ENCODE measurements at places on chromosomes 3 and 15. TPM values are rescaled to one million over a fixed set of nuclear protein-coding genes. Genes with fewer than 3 reads are reported as not detected.
A peak's percentile ranks its signal among the peaks of the same experiment; 100 is the strongest.

SLC9C1 gene
- not detected for total RNA-seq

- no peak overlapping the region for H3K4me3 ChIP-seq
- H3K36me3 ChIP-seq = no peaks in the 10 kb centered on the region
- peak overlapping the region; percentile 67 for H3K27ac ChIP-seq
Measured at GRCh38 chr3:124831628-124832199, 55.5 kb downstream of the ITGB5 start.

DNA sequence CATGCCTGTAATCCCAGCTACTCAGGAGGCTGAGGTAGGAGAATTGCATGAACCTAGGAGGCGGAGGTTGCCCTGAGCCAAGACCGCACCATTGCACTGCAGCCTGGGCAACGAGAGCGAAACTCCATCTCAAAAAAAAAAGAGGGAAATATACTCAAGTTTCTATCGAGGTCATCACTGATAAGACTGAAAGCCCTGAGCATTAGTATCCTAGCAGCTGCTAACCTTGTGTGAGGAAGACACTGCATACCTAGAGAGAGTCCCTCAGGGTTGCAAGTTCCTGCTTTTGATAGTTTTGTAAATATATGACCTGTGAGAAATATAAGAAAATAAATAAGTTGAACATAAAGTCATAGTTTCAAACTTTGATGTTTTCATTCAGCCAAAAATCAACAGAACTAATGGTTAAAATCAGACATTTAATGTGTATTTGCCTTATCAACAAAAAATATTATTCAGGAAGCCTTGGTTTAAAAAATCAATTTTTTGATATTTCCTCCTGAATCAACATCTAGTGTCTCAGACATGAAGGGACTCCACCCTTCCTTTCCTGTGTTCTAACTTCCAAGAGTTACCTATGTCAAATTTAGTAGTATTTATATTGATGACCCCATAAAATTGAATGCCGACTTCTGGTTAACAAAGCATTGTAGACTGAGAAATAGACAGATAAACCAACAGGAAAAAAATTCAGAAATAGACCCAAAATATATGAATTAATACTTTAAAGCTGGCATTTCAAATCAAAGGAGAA lies 19.8 kb upstream of the USP3 start:
- no peak overlapping the region for H3K4me3 ChIP-seq
- no peaks in the 10 kb centered on the region for H3K36me3 ChIP-seq
- H3K27ac ChIP-seq = no peak overlapping the region
- H3K4me1 ChIP-seq = peaks cover 20% of the 10 kb centered on the region

DNA sequence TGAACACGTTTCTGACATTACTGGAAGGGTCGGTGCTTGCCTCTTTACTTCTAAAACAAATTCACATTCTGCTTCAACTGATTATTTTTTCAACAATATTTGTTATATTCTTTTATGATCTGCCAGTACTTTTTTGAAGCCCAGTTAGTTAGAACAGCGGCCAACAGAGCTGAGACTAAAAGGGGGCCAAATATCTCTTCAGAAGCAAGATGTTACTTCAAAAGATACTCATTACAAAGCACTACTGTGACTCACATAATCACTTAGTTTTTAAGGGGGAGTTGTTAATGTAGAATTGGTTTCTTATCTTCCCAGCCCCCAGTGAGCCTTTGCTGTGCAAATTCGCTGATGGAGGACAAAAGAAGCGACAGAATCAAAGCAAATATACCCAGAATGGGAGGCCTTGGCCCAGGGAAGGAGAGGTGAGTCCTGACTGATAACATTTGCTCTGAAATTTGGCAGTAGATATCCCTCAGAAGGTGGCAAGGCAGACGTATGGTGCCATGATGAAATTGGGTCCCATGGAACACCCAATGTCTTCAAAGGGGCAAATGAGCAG lies 587.8 kb downstream of the RBMS3 start:
- no peak overlapping the region for H3K4me3 ChIP-seq
- H3K27me3 ChIP-seq = no peaks in the 10 kb centered on the region
- no peaks in the 10 kb centered on the region for H3K4me1 ChIP-seq
- no peak overlapping the region for H3K27ac ChIP-seq

- no peak for DNase-seq
- no peaks in the 10 kb centered on the region for H3K4me1 ChIP-seq
- no peak overlapping the region for H3K4me3 ChIP-seq
- no peaks in the 10 kb centered on the region for H3K36me3 ChIP-seq
- H3K27me3 ChIP-seq = peaks cover 15% of the 10 kb centered on the region
Measured at GRCh38 chr15:23866832-23867231, 179.7 kb upstream of the NDN start.

GRCh38 chr3:121748680-121749275 lies 763 bp downstream of the GOLGB1 start:
- H3K27ac ChIP-seq = peak overlapping the region; percentile 96
- peak; percentile 66 for DNase-seq
- no peaks in the 10 kb centered on the region for H3K27me3 ChIP-seq
- H3K4me1 ChIP-seq = peaks cover 10% of the 10 kb centered on the region

OR5AC2 gene
- total RNA-seq = not detected

DNA sequence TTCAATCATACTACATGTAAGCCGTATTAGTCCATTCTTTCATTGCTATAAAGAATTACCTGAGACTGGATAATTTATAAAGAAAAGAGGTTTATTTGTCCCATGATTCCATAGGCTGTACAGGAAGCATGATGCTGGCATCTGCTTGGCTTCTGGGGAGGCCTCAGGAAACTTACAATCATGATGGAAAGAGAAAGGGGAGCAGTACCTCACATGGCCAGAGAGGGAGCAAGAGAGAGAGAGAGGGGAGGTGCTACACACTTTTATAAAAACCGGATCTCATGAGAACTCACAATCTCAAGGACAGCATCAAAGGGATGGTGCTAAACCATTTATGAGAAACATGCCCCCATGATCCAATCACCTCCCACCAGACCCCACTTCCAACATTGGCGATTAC lies 14.3 kb upstream of the CLASP2 start:
- no peak overlapping the region for H3K27ac ChIP-seq
- H3K27me3 ChIP-seq = no peaks in the 10 kb centered on the region
- H3K36me3 ChIP-seq = no peaks in the 10 kb centered on the region

ALPK3 gene
- total RNA-seq = 39.3 TPM

DNA sequence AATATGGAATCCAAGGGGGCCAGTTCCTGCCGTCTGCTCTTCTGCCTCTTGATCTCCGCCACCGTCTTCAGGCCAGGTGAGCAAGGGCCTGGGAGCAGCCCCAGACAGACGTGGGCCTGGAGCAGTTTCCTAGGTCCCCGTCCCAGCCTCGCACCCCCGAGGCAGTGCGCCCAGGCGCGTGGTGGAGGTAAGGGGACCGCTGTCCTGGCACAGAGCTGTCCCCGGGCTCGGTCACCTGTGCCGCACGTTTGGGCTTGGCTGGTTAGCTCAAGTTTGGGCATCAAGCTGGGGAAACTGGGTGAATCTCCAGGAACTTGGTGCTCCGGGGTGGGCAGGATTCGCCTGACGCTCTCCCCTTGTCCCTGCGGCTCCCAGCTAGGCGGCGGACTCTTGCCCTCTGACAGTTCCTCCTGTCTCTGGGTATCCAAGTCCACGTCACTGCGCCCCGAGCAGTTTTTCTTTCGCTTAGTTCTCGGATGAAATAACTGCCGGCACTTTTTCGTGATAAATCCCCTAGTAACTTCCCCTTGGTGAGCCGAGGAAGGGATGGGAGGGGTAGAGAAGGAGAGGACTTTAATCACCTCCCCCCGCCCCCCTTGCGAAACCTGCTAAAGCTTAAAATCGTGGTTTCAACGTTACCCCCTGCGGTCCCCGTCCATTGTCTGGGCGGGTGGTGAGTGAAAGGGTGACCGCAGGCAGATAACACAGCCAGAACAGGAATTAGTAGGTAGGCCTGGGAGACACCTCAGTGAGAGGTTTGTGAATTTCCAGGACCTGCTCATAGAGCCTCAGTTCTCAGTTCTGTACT lies 901 bp downstream of the ALCAM start:
- H3K36me3 ChIP-seq = no peaks in the 10 kb centered on the region
- peak overlapping the region; percentile 83 for H3K4me3 ChIP-seq
- peak; percentile 75 for DNase-seq
- H3K4me1 ChIP-seq = peaks cover 9% of the 10 kb centered on the region
- no peaks in the 10 kb centered on the region for H3K27me3 ChIP-seq

DNA sequence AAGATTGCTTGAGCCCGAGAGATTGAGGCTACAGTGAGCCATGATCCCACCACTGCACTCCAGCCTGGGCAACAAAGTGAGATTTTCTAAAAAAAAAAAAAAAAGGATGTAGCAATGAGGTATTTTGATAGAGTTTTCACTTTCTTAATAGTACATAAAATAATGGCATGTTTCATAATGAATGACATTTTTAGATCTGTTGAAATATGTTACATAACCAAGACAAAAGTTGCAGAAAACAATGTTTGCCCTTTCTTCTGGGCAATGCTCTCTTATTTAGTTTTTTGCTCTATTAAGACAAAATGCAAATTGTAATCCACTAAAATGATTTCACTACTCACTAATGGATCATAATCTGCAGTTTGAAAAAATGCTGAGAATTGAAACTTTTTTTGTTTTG lies 4.4 kb upstream of the MAPK6 start:
- no peak overlapping the region for H3K27ac ChIP-seq
- peaks cover 6% of the 10 kb centered on the region for H3K4me1 ChIP-seq
- no peaks in the 10 kb centered on the region for H3K27me3 ChIP-seq
- DNase-seq = no peak
- H3K36me3 ChIP-seq = no peaks in the 10 kb centered on the region

SLC51B gene
- 0.55 TPM for total RNA-seq

SLC24A5 gene
- not detected for total RNA-seq

- no peaks in the 10 kb centered on the region for H3K4me1 ChIP-seq
- no peak overlapping the region for H3K27ac ChIP-seq
- no peaks in the 10 kb centered on the region for H3K36me3 ChIP-seq
- peak; percentile 33 for DNase-seq
Measured at GRCh38 chr3:53938645-53939044, 47.0 kb upstream of the SELENOK start.

PLA2G4E gene
- total RNA-seq = not detected

- no peaks in the 10 kb centered on the region for H3K36me3 ChIP-seq
- no peaks in the 10 kb centered on the region for H3K4me1 ChIP-seq
- no peak overlapping the region for H3K4me3 ChIP-seq
- DNase-seq = no peak
- no peaks in the 10 kb centered on the region for H3K27me3 ChIP-seq
Measured at GRCh38 chr3:12265508-12265907, 23.4 kb upstream of the PPARG start.

GRCh38 chr3:106068381-106068780 lies 199.6 kb upstream of the CBLB start:
- H3K27ac ChIP-seq = peak overlapping the region; percentile 14
- H3K4me1 ChIP-seq = peaks cover 13% of the 10 kb centered on the region
- DNase-seq = peak; percentile 61
- no peak overlapping the region for H3K4me3 ChIP-seq
- no peaks in the 10 kb centered on the region for H3K36me3 ChIP-seq

SLC28A1 gene
- not detected for total RNA-seq

ADAM10 gene
- 44.0 TPM for total RNA-seq

- H3K4me3 ChIP-seq = no peak overlapping the region
- DNase-seq = no peak
- no peak overlapping the region for H3K27ac ChIP-seq
- H3K36me3 ChIP-seq = no peaks in the 10 kb centered on the region
Measured at GRCh38 chr3:177110386-177110785, 86.9 kb downstream of the TBL1XR1 start.

GRCh38 chr3:125382298-125382697 lies 7.2 kb upstream of the ZNF148 start:
- no peak overlapping the region for H3K4me3 ChIP-seq
- H3K36me3 ChIP-seq = no peaks in the 10 kb centered on the region

DNA sequence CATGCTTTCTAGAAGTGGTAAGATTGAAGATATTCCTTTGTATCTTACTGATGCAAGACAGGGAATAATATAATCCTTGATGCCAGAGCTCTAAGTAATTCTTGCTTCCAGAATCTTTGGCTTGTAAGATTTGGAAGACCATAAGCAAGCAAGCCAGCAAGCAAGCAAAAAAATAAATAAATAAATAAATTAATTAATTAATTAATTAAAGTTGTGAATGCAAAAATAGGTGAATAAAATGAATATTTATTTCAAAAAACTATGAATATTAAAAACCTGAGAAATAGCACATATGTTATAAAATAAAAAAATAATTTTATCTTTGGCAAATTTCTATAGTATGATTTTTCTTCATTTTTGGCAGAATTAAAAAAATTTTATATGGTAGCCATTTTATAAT lies 750.2 kb upstream of the ARRDC4 start:
- no peaks in the 10 kb centered on the region for H3K4me1 ChIP-seq
- H3K27me3 ChIP-seq = no peaks in the 10 kb centered on the region
- no peak for DNase-seq
- no peaks in the 10 kb centered on the region for H3K36me3 ChIP-seq
- H3K4me3 ChIP-seq = no peak overlapping the region

CAPN3 gene
- 6.8 TPM for total RNA-seq

MYRIP gene
- 4.8 TPM for total RNA-seq

HRG gene
- total RNA-seq = not detected

DNA sequence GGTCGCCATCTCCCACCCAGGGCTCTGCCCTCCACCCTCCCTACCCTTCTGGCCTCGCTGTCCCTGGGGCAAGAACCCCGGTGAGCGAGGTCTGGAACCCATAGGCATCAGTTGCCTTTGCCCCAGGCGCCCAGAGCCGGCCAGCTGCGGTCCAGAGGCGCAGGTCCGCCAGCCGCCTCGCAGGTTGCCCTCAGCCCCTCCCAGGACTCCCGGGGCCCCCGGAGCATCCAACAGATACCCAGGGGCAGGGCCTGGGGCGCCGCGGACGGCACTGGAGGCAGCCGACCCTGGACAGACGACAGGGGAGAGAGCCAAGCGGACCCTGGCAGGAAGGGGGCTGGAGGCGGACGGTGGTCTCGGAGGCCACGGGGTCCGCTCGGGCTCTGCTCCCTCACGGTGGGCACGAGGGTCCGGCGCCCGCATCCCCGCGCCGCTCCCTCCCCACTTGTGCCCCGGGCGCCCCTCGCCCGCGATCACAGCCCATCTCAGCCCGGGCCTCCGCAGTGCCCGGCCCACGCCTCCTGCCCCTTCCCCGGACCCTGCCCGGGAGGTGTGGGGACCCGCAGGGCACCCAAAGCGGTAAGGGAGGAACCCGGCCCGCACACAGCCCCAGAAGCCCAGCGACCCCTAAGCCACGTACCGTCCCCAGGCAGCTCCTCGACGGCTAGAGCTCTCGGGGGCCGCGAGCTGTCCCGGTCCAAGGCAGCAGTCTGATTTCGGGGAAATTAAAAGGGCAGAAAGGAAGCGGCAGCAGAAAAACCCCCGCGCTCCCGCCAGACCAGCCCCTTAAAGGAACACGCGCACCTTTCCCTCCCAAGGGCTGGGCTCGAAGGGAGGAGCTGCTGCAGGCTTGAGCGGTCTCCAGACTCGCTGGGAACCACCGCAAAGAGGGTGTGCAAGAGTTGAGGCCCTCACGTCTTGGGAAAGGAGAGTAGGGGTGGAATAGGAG lies at the start of gene HAPLN3:
Gene HAPLN3 (minus strand): TSS at position 726 of the 949 bp plus-strand sequence. CDS start 8,246 bp downstream, outside the sequence.
- DNase-seq = peak; percentile 41
- peaks cover 9% of the 10 kb centered on the region for H3K4me1 ChIP-seq
- H3K27ac ChIP-seq = no peak within 1 kb of the TSS
- H3K27me3 ChIP-seq = peaks cover 14% of the 10 kb centered on the region
- peaks cover under 1% of the 10 kb centered on the region for H3K36me3 ChIP-seq

DNA sequence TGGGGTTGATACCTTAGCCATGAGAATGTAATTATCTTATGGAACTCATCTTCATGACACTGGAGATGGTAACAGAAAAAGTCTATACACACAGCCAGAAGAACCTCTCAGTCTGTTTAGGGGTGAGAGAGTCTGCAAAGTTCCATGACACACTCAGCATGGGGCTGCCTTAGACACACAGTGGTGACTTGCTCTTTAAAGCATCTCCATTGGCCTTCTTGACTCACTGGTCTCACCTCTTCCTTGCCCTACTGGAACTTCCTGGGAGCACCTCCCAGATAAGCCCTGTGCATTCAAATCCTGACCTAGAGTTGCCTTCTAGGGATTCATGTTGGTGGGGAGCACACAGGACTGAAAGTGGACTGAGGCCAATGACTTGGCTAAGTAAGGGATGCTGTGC lies 9.3 kb downstream of the MAGI1 start:
- H3K4me1 ChIP-seq = peaks cover 10% of the 10 kb centered on the region
- H3K4me3 ChIP-seq = no peak overlapping the region
- no peak for DNase-seq

All from adrenal gland (tissue), 19 donors.